ENCODE measurements at places on chromosomes 5 and 9. TPM values are rescaled to one million over a fixed set of nuclear protein-coding genes. Genes with fewer than 3 reads are reported as not detected.

The SLC24A2 gene
- total RNA-seq = not detected

The IL11RA gene
- 16.9 TPM for total RNA-seq

The IFNB1 gene
- not detected for total RNA-seq

The DOCK8 gene
- 28.4 TPM for total RNA-seq

The MCTP1 gene
- 77.4 TPM for total RNA-seq

The FAM200C gene
- total RNA-seq = 3.5 TPM

The PAM gene
- total RNA-seq = 139 TPM

The TRIM7 gene
- 0.79 TPM for total RNA-seq

DNA sequence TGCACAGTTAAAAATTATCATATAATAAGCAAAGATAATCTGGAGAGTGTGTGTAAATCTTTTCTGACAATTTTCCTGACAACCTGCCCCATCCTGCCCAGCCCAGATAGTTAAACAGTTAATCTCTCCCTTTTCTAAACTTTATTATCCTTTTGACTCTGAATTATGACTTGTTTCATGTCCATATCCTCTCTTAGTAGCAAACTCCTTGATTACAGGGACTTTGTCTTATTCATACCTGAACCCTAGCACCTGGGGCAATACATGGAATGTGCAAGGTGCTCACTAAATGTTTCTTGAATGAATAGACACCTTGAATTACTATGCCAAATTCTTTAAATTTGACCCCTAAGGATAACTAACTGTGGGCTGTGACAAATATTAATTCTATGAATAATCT, 186.7 kb downstream of the FAM170A start:
- DNase-seq = no peak

GRCh38 chr9:108642871-108643270, 212.9 kb downstream of the ACTL7B start:
- no peak for DNase-seq

DNA sequence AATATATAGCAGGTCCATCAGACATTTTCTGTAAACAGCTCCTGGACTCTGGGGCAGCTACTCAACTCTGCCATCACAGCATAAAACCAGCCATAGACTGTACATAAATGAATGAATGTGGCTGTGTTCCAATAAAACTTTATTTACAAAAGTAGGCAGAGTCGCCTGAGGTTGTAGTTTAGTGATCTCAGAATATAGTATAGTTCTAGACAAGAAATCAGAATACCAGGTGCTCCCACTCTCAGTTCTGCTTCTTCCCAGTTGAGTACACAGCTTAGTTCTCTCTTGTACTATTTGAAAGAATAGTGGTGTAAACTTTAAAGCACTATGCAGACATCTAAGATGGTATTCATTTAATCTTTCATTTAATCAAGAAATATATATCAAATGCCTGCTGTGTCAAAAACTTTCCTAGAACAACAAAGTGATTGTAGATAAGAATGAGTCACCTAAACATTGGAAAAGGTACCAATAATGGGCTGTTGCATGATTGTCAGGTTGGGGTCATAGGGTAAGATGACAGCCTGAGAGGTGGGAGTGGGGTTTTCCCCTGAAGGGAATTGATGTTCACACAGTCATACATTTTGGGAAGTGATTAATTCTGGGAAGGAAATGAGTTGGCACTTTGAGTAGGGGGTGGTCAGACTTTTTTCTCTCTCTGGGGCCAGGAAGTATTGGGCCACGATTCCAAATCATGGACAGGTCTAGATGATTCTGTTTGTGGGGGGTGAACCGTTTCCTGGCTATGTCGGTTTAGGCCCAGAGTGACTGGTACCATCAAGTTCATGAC, 37.0 kb downstream of the TNFSF8 start:
- no peak for DNase-seq

GRCh38 chr5:40796487-40796889, 1.7 kb downstream of the PRKAA1 start:
- DNase-seq = no peak

DNA sequence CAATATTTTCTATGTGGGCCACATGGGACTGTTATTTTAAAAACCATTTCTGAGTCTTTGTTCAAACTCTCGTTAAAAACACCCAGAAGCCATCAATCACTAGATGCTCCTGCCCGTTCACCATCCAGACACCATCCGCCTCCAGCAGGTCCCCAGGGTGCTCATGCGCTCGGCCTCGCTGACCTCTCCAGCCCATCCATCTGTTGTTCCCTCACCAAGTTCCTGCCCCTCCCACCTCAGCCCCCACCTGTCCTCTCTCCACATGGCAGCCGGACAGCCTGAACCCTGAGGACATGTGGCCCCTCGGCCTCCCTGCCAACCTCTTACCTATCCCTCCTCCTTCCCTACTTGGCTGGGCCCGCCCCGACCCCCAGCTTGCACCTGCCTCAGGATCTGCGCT, 31.6 kb downstream of the NSUN2 start:
- no peak for DNase-seq

DNA sequence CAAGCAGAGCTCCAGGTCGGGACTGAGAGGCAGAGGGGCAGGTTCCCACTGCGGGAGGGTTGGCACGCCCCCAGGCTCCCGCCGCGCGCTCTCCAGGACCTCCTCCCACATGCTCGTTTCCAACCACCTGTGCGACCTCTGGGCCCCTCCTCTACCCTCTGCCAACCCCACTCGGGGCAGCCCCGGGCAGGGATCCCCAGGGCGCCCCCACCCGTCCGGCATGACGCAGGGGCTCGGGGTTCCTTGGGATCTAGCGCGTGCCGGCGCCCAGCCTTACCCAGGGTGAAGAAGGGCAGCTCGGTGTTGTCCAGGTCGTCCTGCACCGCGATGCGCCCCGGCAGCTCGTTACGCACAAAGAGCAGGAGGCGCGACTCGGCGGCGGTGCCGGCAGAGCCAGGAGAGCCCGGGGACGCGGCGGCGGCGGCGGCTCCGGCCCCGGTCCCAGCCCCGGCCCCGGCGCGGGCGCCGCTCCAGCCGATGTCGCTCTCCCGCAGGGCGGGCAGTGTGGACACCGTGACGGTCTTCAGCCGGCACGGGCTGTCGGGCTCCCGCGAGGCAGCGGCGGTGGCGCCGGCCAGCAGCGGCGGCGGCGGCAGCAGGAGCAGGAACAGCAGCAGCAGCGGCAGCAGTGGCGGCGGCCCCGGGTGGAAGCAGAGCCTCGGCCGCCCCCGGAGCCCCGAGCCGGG, 494 bp downstream of the ASTN2 start:
- DNase-seq = no peak

DNA sequence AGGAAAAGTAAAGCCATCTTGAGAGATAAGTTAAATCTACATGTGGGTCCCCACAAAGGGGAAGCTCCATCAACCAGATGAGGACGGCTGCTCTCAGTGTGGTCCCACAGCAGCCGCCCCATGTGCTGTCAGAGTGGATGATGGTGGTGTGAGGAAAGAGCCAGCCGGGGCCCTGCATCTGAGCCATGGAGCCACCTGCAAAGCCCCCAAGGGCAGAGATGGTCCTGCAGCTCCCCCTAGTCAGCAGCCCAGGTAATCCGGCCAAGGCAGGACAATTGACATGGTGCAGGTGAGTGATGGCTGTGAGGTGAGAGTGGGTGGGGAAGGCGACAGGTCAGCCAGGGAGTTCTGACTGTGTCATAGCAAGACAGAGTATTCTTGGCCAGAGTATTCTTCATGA, 458.8 kb downstream of the ICE1 start:
- no peak for DNase-seq

DNA sequence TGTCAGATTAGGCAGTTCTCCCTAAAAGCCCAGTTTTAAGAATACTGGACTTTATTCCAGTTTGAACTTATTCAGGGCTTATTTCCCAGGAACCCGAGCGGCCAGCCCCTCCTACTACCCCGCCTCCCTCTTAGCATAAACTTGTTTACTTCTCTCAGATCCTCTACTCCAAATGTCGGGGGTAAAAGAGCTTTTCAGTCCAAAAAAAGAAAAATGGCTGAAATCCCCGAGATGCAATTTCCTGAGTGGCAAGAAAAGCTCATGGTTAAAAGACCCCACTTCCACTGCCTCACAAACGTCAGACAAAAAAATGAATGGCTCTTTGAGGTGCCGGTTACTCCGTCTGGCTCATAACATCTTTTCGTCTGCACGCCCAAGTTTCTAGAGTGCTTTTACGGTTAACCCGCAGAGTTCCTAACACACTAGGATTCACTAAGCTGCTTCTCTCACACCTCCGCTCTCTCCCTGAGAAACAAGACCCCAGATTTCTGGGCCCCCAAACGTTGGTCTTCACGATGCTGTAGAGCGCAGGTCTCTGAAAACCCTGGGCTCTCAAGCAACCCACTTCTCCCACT, 402 bp downstream of the BRD8 start:
- no peak for DNase-seq

- no peak for DNase-seq
These were observed 24.5 kb upstream of the SELENOP start for GRCh38 chr5:42836070-42836769.

DNA sequence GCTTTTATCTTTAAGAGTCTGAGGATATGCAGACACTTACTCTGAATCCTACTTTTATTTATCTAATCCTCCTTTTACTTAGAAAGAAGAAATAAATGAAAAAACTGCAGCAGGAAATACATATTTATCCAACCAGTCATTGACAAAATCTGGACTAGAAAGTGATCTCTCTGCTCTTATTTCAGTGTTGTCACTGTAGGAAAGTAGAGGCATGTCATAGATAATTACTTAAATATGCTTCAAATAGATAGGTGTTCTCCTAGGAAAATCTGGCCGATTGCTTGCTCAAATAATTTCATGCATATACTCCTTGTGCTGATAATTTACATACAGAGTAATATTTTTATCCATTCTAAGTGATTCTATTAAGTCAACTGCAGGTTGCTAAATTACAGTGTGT, 2001.9 kb upstream of the C9orf72 start:
- DNase-seq = no peak

DNA sequence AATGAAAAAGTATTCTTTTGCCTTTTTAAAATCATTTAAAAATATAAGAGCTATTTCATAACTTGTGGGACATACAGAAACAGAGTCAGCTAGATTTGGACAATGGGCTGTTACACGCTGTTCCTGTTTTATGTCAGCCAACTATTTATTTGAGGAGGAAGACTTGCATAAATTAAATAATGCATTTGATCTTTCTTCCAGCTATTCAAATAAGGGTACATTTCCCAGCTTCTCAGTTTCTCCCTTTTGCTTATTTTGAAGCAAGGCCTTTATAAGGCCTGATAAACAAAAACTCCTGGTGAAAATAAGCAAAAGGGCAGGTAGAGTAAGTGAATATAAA, 6.5 kb downstream of the STOM start:
- no peak for DNase-seq

DNA sequence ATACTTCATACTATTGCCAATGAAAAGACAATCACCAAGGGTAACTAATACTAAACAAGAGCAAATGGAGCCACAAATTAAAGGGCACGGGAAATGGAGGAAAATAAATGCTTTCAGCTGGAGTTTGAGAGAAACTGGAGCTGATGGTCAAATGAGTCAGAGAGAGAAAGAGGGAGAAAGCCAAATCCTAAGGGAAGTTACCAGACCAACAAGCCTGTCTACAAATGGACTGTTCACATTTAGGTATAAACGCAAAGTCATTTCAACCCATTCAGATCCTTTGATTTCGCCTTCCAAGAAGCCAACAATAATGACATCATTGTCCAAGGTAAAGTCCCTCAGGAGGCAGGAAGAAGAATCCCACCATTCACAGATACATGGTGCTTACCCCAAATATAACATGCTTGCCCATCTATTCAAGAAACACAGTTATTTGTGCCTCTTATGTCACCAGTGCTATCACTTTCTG, 351.8 kb downstream of the RAB3C start:
- DNase-seq = no peak

DNA sequence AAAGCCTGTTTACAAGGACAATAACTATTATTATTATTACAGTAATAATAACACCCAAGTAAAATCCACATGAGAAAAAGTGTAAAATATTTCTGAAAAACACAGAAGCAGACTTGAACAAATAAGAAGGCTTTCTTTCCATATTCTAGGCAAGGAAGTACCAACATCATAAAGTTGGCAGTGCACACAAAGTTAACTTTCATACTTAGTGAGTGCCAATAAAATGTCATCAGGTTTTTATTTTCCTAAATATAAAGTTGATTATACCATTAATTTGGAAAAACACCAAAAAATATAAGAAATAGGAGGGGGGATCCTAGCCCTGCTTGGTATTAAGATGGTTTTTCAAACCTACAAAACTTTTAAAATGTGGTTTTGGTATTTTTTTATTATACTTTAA, 161.4 kb downstream of the PRELID2 start:
- DNase-seq = no peak

- no peak for DNase-seq
These were observed 31.8 kb upstream of the PCA3 start for GRCh38 chr9:76732341-76732958.

- DNase-seq = no peak
These were observed 1.8 kb downstream of the CCNH start for GRCh38 chr5:87410931-87411330.

- DNase-seq = no peak
These were observed 257.6 kb downstream of the TAF11L14 start for GRCh38 chr5:17891881-17892280.

- no peak for DNase-seq
These were observed 202.9 kb downstream of the NR2F1-AS1 start for GRCh38 chr5:93378073-93378472.

DNA sequence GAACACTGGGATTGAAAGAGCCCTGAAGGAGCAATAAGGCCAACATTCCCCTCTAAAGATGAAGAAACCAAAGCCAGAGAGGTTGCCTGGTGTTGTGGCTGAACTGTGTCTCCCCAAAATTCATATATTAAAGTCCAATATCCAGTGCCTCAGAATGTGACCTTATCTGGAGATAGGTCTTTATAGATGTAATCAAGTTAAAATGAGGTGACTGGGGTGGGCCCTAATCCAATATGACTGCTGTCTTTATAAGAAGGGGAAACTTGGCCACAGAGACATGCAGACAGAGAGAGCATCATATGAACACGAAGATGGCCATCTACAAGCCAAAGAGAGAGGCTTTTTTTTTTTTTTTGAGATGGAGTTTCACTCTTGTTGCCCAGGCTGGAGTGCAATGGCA, 66.9 kb upstream of the PLPP1 start:
- no peak for DNase-seq

DNA sequence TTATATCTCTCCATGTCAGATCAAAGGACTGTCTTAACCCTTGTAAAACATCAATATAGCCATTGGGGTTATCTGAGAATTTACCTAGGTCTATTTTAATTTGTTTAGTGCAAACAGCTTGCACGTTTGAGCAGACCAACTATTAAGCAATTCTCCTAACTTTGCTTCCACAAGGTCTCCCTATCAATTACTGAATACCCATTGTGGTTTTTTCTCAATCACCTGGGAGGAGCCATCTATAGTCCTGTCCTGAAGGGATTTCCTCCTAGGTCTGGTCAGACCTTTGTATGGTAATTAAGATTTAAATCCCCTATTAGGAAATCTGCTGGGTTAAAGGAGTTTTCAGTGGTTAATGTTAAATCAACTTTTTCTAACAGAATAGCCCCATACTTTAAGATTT, 48.9 kb upstream of the S1PR3 start:
- no peak for DNase-seq
